ENCODE measurements at places on chromosomes 2 and 18. TPM values are rescaled to one million over a fixed set of nuclear protein-coding genes. Genes with fewer than 3 reads are reported as not detected.
A peak's percentile ranks its signal among the peaks of the same experiment; 100 is the strongest.

GRCh38 chr18:77102259-77103040 is 30.1 kb downstream of the MBP start:
- no peak overlapping the region for H3K27ac ChIP-seq
- peaks cover 70% of the 10 kb centered on the region for H3K4me1 ChIP-seq
- DNase-seq, result no peak
- no peak overlapping the region for H3K4me3 ChIP-seq
- H3K27me3 ChIP-seq, result peaks cover 3% of the 10 kb centered on the region
- H3K36me3 ChIP-seq, result no peaks in the 10 kb centered on the region

The SAG gene
- total RNA-seq, result not detected

GRCh38 chr18:23689031-23689615 is at the start of gene LAMA3:
TSS of gene LAMA3 (plus strand) at chr18:23689453. CDS start at chr18:23689684, 231 bp downstream.
- H3K27me3 ChIP-seq, result no peaks in the 10 kb centered on the region
- H3K4me3 ChIP-seq, result peak within 1 kb of the TSS; percentile 82
- H3K36me3 ChIP-seq, result no peaks in the 10 kb centered on the region
- H3K27ac ChIP-seq, result no peak within 1 kb of the TSS

DNA sequence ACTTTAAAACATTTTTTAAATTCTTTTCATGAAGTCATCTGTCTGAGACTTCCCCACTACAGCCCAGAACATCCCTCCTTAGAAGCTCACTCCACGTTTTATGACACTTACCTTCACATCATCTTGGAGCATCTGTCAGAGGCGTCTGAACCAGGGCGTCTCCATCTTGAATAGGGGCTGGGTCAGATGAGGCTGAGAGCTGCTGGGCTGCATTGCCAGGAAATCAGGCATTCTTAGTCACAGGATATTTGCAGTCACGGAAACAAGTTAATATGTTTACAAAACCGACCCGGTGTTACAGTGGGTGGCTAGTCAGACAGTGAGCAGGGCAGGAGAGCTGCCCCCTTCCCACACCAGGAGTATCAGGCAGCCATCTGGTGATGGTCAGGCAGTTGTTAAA is 456.5 kb downstream of the FBXO15 start:
- DNase-seq, result no peak
- H3K27me3 ChIP-seq, result peaks cover 9% of the 10 kb centered on the region
- H3K27ac ChIP-seq, result no peak overlapping the region
- H3K36me3 ChIP-seq, result no peaks in the 10 kb centered on the region
- H3K4me3 ChIP-seq, result peak overlapping the region; percentile 29

- no peak for DNase-seq
- peaks cover 1% of the 10 kb centered on the region for H3K27me3 ChIP-seq
- H3K4me3 ChIP-seq, result no peak overlapping the region
- H3K4me1 ChIP-seq, result no peaks in the 10 kb centered on the region
- H3K36me3 ChIP-seq, result no peaks in the 10 kb centered on the region
These were observed 2.7 kb upstream of the ZC3H6 start for GRCh38 chr2:112272669-112273068.

The CCL20 gene
- total RNA-seq, result not detected

- H3K27me3 ChIP-seq, result peaks cover 2% of the 10 kb centered on the region
- peaks cover 13% of the 10 kb centered on the region for H3K36me3 ChIP-seq
- no peak for DNase-seq
These were observed 10.1 kb upstream of the MCFD2 start for GRCh38 chr2:46925474-46926351.

The SCG2 gene
- total RNA-seq, result 0.23 TPM

DNA sequence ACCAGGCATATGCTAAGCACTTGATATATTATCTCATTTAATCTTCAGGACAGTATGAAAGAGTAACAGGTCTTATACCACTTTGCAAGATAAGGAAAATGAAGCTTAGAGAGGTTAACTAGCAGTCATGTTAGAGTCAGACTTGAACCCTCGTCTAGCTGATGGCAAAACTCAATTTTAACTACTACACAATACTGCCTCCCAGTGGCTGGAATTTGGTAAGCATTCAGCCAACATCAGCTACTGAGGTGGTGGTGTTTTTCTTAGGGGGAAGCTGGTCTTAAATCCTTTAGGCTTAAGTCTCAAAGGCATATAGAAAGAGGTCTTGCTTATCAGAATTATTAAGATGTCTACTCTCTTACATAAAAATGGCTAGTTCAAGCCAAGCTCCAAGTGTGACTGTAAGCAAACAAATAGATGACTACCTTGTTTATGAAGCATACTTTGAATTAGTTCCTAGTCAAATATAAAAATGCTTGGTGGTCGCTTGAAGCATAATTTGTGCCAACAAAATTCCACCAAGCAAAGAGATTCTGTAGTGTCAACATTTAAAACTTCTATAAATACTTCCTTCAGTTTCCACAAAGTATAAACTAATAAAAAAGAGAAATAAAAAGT is 325.4 kb upstream of the FIGN start:
- no peaks in the 10 kb centered on the region for H3K27me3 ChIP-seq
- DNase-seq, result peak; percentile 63
- H3K27ac ChIP-seq, result no peak overlapping the region
- no peaks in the 10 kb centered on the region for H3K36me3 ChIP-seq
- H3K4me3 ChIP-seq, result no peak overlapping the region

DNA sequence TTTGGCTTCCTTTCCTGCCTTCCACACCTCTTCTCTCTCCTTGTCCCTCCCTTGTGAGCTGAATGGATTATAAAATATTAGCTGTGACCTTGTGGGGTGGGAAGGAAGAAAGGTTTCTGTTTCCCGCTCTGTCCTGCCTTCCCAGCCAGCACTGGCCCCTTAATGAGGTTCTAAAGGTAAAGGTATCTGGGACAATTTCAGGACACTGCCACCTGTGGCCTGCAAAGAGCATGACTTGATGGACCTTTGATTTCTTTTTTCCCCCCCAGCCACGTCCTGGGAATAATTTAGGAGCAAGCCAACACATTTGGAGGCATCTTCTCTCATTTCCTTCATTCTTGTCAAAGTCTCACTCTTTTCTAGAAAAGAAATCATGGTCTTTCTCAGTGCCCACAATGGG is 246.7 kb upstream of the EPAS1 start:
- no peak overlapping the region for H3K27ac ChIP-seq
- peaks cover 20% of the 10 kb centered on the region for H3K36me3 ChIP-seq
- peaks cover 2% of the 10 kb centered on the region for H3K27me3 ChIP-seq
- peaks cover 33% of the 10 kb centered on the region for H3K4me1 ChIP-seq

DNA sequence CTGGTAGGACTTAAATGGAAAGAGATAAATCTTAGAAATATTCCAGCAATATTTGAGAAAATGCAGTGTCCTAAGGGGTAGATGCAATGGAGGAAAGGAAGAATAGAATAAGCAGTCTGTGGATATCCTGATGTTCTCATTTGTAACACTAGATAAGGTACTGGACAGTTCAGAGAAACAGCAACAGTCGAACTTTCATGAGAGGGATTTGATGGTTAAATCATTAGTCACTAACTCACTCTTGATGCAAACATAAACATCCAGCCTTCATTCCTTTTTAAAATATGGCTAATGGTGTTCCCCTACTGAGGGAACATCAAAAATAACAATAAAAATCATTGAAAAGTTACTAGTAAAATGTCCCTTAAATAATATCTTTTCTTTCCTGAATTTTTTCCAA is 211.4 kb upstream of the SLC39A10 start:
- H3K27me3 ChIP-seq, result peaks cover 2% of the 10 kb centered on the region
- no peak overlapping the region for H3K4me3 ChIP-seq
- H3K27ac ChIP-seq, result no peak overlapping the region
- no peaks in the 10 kb centered on the region for H3K4me1 ChIP-seq
- no peak for DNase-seq

- H3K36me3 ChIP-seq, result no peaks in the 10 kb centered on the region
- H3K4me3 ChIP-seq, result no peak overlapping the region
- no peak for DNase-seq
- no peak overlapping the region for H3K27ac ChIP-seq
- no peaks in the 10 kb centered on the region for H3K27me3 ChIP-seq
These were observed 73.3 kb upstream of the FOSL2 start for GRCh38 chr2:28319118-28320008.

The SERPINB10 gene
- total RNA-seq, result not detected

- H3K27me3 ChIP-seq, result no peaks in the 10 kb centered on the region
- no peak overlapping the region for H3K27ac ChIP-seq
- DNase-seq, result peak; percentile 76
- H3K4me3 ChIP-seq, result no peak overlapping the region
- no peaks in the 10 kb centered on the region for H3K4me1 ChIP-seq
- no peaks in the 10 kb centered on the region for H3K36me3 ChIP-seq
These were observed 22.2 kb downstream of the FAP start for GRCh38 chr2:162221064-162221463.

GRCh38 chr2:199807966-199808365 is 43.0 kb downstream of the FTCDNL1 start:
- no peaks in the 10 kb centered on the region for H3K27me3 ChIP-seq
- DNase-seq, result no peak
- H3K27ac ChIP-seq, result no peak overlapping the region
- no peaks in the 10 kb centered on the region for H3K36me3 ChIP-seq
- no peak overlapping the region for H3K4me3 ChIP-seq
- no peaks in the 10 kb centered on the region for H3K4me1 ChIP-seq

GRCh38 chr2:146990311-146991054 is 854.3 kb upstream of the ACVR2A start:
- H3K27ac ChIP-seq, result no peak overlapping the region
- H3K4me1 ChIP-seq, result peaks cover 8% of the 10 kb centered on the region
- DNase-seq, result no peak
- H3K36me3 ChIP-seq, result no peaks in the 10 kb centered on the region

- H3K4me3 ChIP-seq, result no peak overlapping the region
- no peaks in the 10 kb centered on the region for H3K4me1 ChIP-seq
- no peak overlapping the region for H3K27ac ChIP-seq
These were observed 59.8 kb downstream of the TAF4B start for GRCh38 chr18:26286008-26286407.

- no peak overlapping the region for H3K27ac ChIP-seq
- no peak for DNase-seq
- H3K36me3 ChIP-seq, result no peaks in the 10 kb centered on the region
- no peaks in the 10 kb centered on the region for H3K4me1 ChIP-seq
These were observed 248.9 kb upstream of the CWC22 start for GRCh38 chr2:180255981-180256380.

The WDR7 gene
- total RNA-seq, result 42.0 TPM

GRCh38 chr2:122414902-122415301 is 659.5 kb downstream of the TSN start:
- no peak overlapping the region for H3K4me3 ChIP-seq
- no peaks in the 10 kb centered on the region for H3K36me3 ChIP-seq
- no peaks in the 10 kb centered on the region for H3K4me1 ChIP-seq
- H3K27me3 ChIP-seq, result peaks cover 2% of the 10 kb centered on the region

The AGXT gene
- total RNA-seq, result not detected

GRCh38 chr2:165069151-165069550 is 113.8 kb upstream of the SLC38A11 start:
- H3K4me1 ChIP-seq, result peaks cover 10% of the 10 kb centered on the region
- peak overlapping the region; percentile 52 for H3K27ac ChIP-seq
- peaks cover 6% of the 10 kb centered on the region for H3K27me3 ChIP-seq
- H3K36me3 ChIP-seq, result peaks cover 6% of the 10 kb centered on the region
- no peak for DNase-seq
- no peak overlapping the region for H3K4me3 ChIP-seq

- H3K27me3 ChIP-seq, result peaks cover 1% of the 10 kb centered on the region
- no peaks in the 10 kb centered on the region for H3K36me3 ChIP-seq
These were observed 310.0 kb upstream of the UBE2E3 start for GRCh38 chr2:180670302-180671003.

- peak overlapping the region; percentile 70 for H3K27ac ChIP-seq
- peak; percentile 52 for DNase-seq
- H3K36me3 ChIP-seq, result peaks cover 16% of the 10 kb centered on the region
- peaks cover 10% of the 10 kb centered on the region for H3K27me3 ChIP-seq
These were observed 1.2 kb downstream of the TCF7L1 start for GRCh38 chr2:85134255-85134895.

The HOXD9 gene
- 0.56 TPM for total RNA-seq

The CCDC148 gene
- 2.2 TPM for total RNA-seq

The ERBB4 gene
- total RNA-seq, result 0.36 TPM

The NDUFV2 gene
- 102 TPM for total RNA-seq

DNA sequence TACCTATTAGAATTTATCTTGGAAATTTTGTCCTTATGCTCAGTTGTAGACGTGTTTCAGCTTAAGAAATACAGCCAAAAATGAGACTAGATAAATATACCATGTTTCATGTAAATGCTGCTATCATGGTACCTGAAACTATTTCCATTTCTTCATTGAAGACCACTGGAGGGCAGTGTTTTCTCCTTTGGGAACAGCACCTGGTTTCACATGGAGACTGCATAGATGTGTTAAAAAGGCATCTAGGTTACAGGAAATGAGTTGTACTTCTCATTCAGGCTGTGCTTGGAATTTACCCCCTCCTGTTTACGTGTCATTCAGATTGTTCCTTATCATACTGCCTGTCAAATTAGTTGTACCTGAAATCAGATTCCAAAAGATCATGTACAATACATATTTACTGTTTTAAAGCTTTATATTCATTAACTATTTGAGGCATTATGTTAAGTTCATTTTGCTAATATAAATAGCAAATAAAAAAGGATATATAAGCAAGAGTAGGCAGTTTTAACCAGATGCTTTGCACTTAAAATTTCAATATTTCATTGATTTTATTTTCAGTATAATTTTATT is 57.3 kb upstream of the PSMD14 start:
- H3K27ac ChIP-seq, result no peak overlapping the region
- no peaks in the 10 kb centered on the region for H3K36me3 ChIP-seq
- DNase-seq, result peak; percentile 25
- H3K4me1 ChIP-seq, result peaks cover 8% of the 10 kb centered on the region
- H3K4me3 ChIP-seq, result no peak overlapping the region

DNA sequence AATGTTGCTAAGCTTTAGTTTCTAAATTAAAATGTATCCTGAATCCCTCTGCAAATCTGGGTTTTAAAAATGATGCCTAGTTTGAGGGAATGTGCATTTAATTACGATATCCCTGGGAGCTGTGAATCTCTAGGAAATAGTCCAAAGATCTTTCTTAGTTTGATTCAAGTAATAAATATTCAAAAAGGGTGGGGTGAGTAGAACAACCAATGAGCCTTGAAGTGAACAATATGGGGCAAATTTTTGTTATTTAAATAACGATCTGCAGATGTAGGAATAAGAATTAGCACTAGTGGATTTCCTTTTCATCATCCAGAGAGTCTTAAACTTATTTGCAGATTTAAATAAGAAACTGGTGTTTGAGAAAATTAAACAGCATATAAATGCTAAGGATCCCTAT is 106.3 kb downstream of the ACVR1 start:
- H3K27me3 ChIP-seq, result no peaks in the 10 kb centered on the region
- H3K4me1 ChIP-seq, result peaks cover 6% of the 10 kb centered on the region
- peaks cover 23% of the 10 kb centered on the region for H3K36me3 ChIP-seq
- no peak overlapping the region for H3K4me3 ChIP-seq
- H3K27ac ChIP-seq, result no peak overlapping the region

The DSEL gene
- total RNA-seq, result 8.1 TPM

- no peak overlapping the region for H3K4me3 ChIP-seq
- H3K27ac ChIP-seq, result no peak overlapping the region
- no peak for DNase-seq
- no peaks in the 10 kb centered on the region for H3K4me1 ChIP-seq
- no peaks in the 10 kb centered on the region for H3K27me3 ChIP-seq
These were observed 707.8 kb upstream of the SALL3 start for GRCh38 chr18:78271790-78272189.

DNA sequence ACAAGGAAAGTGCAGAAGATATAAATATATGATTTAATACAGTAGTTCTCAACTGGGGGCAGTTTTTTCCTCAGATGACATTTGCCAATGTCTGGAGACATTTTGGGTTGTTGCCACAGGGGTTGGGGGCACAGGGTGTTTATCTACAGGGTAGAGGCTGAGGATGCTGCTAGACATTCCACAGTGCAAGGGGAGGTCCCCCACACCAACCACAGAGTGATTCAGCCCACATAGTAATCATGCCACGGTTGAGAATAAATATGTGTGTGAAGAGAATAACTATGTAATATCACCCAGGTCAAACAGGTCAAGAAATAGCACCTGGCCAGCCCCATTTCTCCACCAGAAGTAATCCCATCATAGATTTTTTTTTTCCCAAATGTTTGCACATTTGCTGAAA is 17.9 kb downstream of the DYSF start:
- no peak for DNase-seq
- H3K36me3 ChIP-seq, result peaks cover 71% of the 10 kb centered on the region
- H3K4me1 ChIP-seq, result peaks cover 70% of the 10 kb centered on the region

The TOGARAM2 gene
- total RNA-seq, result 0.23 TPM

The COL4A4 gene
- 0.15 TPM for total RNA-seq
